ENCODE measurements at places on chromosomes 5 and 9. TPM values are rescaled to one million over a fixed set of nuclear protein-coding genes. Genes with fewer than 3 reads are reported as not detected.
A peak's percentile ranks its signal among the peaks of the same experiment; 100 is the strongest.

RASEF gene
- not detected for total RNA-seq

DNA sequence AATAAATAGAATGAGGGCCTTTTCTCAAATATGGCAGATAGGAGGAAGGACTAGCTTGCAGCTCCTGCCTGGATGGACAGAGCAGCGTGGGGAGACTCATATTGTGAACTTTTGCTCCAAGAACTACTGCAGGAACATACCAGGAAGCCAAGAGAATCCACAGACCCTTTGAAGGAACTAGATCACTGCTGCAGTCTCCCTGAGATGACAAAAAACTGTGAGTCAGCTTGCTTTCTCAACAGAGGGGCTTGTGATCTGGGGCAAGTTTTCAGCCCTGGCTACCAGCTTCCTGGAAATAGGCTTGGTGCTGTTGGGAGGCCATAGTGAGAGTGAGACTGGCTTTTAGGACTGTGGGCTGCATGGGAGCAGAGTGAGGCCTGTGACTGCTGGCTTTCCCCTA lies 170.6 kb upstream of the TRIM32 start:
- no peak for DNase-seq

ZNF879 gene
- 4.9 TPM for total RNA-seq

GRCh38 chr9:115369322-115369957 lies 251.5 kb upstream of the TNC start:
- no peak for DNase-seq

ARHGAP26 gene
- total RNA-seq: 21.3 TPM

DNA sequence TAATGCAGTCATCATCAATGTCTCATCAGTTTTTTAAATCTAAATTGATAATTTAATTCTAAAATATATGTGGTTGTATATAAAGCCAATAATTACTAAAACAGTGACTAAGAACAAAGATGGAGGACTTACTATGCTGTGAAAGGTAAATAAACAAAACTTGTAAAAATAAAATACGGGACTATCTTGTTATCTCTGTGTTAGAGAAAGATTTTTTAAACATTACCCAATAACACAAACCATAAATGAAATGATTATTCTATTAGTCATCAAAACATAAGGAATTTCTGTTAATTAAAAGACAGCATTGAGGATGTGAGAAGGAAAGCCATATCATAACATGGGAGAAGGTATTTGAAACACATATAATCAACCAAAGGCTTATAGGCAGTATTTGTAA lies 226.2 kb upstream of the SMC2 start:
- DNase-seq: no peak

DNA sequence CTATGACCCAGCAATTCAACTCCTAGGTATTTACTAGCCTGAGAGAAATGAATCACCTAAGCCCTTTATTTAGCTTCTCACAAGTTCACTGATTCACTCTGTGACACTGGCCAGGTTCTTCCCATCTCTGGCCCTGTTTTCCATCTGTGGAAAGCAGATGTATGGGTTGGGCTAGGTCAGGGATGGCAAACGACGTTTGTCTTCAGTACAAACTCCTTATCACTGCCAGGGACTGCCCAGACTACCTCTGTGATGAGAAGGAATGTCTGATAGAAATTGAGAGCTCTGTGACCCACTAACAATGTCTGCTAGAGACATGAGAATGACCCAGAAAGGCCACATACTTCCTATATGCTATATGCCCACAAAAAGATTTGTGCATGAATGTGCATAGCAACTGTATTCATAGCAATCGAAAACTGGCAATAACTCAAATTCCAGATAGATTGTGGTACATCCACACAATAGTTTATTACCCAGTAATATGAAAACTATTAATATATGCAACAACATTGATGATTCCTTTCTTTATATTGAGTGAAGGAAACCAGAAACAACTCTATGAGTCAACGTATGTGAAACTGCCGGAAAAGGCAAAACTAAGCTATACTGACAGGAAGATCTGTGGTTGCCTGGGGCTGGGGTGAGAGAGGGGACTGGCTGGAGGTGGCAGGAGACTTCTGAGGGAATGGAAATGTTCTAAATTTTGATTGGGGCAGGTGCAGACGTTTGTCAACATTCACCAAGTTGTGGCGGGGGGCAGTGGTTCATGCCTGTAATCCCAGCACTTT lies 32.0 kb upstream of the ADAM19 start:
- DNase-seq: peak; percentile 67

DNA sequence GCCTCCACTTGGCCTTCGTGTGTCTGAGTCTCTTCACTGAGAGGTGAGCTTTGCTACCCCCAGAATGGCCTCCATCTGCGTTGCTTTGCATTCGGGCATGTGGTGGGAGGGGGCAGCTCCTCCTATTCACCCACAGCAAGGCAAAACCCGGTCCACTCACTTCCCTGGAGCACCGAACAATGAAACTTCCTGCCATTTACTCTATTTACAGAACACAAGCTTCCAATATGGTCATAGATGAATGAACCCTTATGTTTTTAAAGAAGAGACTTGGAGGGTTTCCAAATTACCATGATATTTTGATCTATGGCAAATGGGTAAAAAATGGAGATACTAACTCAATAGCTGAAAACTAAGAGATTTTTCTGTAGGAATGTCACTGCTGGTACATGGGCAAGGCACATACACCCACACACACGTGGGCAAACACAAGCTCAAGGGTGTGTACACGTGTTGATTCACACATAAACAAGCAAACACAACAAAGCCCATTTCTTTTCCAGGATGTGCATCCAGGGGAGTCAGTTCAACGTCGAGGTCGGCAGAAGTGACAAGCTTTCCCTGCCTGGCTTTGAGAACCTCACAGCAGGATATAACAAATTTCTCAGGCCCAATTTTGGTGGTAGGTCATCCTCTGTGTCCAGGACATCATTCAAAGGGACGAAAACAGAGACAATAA lies 5.2 kb downstream of the GABRP start:
- DNase-seq: no peak

All from T-helper 17 cell (primary cell).